ENCODE measurements at places on chromosomes 13 and 19.

- no peak for DNase-seq
These were observed 7.5 kb upstream of the ILF3 start for GRCh38 chr19:10646456-10647159.

- DNase-seq, result no peak
These were observed 72.0 kb upstream of the KCTD15 start for GRCh38 chr19:33724721-33725060.

DNA sequence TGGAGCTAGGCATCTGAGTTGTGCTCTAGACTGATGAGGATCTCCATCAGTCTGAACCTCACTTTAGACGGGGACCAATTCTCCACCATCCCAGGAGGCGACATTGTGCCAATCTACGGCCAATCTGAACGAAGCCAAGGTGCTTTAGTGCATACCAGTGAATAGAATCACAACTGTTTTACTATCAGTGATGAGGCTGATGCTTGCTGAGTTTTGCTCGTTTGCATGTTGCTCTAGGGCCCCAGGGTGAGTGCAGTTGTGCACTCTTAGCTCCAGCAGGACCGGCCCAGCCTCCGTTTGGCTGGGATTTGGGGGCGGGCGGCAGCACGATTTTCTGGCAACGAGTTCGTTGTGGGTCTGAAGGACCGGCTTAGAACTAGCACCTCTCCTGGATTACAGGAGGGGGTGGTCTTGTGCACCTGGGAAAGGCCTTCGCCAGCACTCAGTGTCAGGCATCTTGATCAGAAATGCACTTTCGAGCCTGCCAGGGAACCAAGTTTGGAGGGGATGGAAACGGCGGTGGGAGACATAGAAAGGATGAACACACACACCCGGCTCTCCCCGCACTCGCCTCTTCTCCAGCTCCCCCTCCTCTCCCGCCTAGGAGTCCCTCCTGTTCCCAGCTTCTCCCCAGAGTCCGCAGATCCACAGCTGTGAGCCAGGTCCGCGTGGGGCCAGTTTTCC is 4.4 kb downstream of the GSX1 start:
- no peak for DNase-seq

DNA sequence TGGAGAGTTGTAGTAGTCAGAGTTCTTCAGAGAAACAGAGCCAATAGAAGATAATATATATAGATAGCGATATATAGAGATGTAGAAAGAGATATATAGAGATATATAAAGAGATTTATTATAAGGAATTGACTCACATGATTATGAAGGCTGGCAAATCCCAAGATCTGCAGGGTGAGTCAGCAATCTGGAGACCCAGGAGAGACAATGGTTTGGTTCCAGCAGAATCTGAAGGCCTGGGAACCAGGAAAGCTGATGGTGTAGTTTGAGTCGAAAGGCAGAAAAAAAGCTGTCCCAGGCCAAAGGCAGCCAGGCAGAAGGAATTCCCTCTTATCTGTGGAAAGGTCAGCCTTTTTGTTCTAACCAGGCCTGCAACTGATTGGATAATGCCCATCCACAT is 194.1 kb downstream of the NUFIP1 start:
- no peak for DNase-seq

DNA sequence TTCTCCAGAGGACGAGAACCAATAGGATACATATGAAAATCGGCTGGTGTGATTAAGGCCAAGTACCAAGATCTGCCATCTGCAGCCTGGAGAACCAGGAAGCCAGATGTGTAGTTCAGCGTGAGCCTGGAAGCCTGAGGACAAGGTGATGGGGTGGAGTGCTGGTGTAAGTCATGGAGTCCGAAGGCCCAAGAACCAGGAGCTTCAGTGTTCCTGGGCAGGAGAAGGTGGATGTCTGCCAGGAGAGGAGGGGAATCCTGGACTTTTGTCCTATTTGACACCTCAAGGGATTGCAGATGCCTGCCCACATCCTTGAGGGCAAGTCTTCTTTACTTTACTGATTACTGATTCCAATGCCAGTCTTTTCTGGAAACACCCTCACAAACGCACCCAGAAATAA is 71.5 kb downstream of the SPATA13 start:
- DNase-seq, result no peak
